Islet precursor cell (in vitro differentiated cells): ENCODE measurements at places on chromosomes 1 and 21.

DNA sequence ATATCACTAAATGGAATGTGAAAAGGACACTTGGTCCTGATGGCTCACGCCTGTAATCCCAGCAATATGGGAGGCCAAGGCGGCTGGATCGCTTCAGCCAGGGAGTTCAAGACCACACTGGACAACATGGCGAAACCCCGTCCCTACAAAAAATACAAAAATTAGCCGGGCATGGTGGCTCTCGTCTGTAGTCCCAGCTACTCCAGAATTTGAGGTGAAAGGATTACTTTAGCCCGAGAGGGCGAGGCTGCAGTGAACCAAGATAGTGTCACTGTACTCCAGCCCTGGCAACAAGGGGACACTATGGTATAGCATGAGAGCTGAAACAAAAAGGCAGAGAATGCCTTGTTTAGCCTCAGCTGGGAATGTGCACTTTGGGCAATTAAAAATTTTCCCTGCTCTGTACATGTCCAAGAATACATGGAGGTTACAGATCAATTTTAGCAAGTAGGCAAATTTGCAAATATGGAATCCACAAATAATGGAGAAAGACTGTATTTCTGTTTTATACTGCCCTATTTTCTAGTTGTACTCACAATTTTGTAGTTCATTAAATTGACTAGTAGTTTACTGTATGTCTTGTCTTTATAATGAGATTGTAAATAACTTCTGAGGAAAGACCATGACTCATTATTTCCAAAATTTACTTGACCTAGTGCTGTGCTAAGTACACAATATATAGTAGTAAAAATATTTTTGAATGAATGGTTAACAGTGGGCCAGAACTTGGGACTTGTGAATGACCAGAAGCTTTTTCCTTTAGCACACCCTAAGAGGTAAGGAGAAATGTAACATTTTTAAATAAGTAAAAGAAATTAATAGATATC lies 2.0 kb upstream of the ANGEL2 start:
- DNase-seq = no peak

GRCh38 chr1:56644919-56645676 lies at the start of gene PRKAA2:
PRKAA2 (plus strand) TSS chr1:56645314; CDS start chr1:56645388, 74 bp downstream.
- DNase-seq = peak; percentile 76

- no peak for DNase-seq
Observed at GRCh38 chr1:117582451-117582850, 23.4 kb upstream of the TENT5C start.

DNA sequence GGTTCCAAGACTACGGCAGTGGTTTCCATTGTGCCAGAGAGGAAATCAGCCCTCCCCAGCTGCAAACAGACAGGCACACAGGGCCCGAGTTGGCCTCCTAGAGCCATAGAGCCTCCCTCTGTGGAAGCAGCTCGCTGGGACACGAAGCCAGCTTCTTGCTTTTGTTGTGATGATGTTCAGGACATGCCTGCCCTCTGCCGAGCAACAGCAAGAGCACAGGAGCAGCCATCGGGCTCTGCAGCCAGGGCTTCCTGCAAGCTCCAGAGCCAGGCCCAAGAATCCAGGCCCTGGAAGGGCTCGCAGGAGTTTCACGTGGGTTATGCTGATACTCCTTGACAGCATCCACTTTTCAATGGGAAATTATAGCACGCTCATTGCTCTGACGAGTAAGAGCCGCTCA lies 18.5 kb downstream of the NPHP4 start:
- DNase-seq = no peak

- DNase-seq = no peak
Observed at GRCh38 chr1:60277269-60277668, 203.7 kb upstream of the C1orf87 start.

DNA sequence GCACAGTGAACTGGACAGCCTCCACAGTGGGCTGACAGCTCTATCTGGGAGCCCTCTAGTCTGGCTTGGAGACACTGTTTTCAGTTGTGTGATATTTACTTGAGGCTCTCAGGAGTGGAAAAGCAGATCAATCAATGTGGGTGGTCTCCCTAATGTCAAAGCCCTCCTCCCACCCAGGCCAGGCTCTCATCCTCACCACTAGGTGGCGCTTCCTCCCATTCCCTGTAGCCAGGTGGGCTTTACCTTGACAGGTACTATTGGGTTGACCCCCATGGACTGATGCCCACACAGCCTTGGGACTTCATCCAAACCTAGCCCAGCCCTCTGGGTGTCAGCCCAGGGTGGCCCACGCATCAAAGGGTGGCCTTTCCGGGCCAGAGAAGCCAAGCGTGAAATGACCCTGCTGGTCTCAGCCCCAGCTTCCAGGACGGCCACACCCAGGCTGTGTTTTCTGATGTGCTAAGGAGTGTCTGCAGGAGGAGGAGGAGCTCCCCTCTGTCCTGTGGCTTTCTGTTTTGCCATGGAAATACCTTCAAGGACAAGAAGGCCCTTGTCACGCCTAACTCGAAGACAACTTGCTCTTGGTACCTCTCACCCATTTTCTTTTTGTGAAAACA lies 54.0 kb downstream of the CLIC6 start:
- DNase-seq = no peak

DNA sequence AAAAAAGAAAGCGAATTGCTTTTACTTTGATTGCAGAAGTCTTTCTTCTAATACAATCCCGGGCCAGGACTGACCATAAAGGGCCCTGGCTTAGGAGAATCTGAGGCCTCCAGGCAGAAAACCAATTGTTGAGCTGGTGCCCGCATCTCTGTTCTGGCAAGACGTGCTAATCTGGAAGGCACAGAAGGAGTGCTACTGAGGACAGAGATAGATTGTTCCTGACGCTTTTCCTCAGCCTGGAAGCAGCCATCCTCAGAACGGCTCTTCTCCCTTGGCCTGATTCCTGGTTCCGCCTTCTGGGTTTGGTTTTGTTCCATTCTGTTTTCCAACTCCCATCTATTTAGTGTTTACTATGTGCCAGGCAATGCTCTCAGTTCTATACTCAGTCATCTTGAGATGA lies 44.8 kb upstream of the SPOCD1 start:
- no peak for DNase-seq

DNA sequence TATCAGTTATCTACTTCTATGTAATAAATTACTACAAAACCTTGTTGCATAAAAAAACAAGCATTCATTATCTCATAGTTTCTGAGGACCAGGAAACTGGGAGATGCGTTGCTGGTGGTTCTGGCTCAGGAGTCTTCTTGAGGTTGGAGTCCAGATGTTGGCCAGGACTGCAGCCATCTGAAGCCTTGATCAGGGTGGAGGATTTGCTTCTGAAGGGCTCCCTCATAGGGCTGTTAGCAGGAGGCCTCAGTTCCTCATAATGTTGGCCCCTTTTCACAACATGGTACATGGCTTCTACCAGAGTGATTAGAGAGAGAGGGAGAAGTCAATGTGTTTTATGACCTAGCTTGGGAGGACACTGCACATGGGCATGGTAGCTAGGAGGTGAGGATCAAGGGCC lies 137.4 kb downstream of the CNIH3 start:
- DNase-seq = peak; percentile 13

DNA sequence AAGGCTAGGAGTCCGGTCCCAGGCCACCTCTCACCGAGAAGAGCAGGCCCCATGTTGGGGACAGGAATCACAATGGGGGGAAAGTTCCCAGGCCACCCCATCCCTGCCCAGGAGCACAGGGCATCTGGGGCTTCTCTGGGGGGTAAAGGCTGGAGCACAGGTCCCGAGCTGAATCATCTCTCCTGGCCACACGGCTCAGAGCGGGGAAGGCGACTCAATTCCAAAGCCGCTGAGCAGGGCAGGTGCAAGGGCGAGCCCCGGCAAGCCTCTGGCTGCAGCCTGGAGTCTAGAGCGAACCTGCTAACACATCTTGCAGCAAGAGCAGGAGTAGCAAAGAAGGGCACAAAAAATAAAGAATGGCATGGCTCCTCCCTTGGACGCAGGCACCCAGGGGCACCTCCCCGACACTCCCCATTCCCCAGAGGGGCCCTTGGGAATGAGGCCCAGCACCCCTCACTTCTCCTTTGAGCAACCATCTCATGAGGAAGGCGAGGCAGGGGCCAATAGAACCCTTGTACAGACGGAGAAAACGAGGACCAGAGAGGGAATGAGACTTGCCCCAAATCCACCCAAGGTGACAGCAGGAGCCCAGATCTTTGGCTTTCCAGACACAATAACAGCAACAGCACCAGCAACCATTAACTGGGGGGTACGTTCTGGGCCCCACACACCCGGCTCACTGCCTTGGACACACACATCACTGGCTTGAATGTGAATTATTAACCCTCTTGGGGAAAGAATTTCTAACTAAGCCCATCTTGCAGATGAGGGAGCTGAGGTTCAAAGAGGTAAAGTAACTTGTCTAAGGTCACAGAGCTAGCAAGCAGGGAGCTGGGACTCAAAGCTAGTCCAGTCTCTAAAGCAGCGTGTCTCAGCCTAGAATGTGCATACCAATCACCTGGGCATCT lies 20.7 kb upstream of the ALDH4A1 start:
- no peak for DNase-seq

DNA sequence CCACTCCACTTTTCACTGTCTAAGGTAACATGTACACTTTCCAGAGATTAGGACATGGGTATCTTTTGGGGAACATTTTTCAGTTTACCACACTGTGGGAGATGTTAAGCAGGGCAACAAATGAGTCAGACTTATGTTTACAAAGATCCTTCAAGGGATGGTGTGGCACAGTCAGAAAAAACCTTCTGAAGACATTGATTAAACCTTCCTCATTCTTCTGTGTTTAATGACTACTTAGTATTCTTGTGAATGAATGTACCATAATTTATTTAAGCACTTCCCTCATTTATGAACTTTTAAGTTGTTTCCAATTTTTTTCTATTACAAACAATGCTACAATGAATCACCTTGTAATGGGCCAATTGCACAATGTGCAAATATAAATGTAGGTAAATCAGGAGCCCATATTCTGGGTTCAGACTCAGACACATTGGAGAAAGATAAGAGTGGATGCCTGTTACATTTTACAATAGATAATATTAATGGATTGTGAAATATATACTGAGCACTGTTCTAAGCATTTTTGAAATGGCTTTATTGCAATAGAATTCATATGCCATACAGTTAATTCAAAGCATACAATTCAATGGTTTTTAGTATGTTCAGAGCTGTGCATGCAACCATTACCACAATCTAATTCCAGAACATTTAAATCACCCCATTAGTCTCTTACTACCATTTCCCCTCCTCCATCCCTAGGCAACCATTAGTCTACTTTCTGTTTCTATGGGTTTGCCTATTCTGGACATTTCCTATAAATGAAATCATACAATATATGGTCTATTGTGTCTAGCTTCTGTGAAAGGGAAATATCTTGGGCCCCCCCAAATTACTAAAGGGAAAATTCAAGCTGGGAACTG lies 1.9 kb upstream of the SFT2D2 start:
- DNase-seq = no peak

DNA sequence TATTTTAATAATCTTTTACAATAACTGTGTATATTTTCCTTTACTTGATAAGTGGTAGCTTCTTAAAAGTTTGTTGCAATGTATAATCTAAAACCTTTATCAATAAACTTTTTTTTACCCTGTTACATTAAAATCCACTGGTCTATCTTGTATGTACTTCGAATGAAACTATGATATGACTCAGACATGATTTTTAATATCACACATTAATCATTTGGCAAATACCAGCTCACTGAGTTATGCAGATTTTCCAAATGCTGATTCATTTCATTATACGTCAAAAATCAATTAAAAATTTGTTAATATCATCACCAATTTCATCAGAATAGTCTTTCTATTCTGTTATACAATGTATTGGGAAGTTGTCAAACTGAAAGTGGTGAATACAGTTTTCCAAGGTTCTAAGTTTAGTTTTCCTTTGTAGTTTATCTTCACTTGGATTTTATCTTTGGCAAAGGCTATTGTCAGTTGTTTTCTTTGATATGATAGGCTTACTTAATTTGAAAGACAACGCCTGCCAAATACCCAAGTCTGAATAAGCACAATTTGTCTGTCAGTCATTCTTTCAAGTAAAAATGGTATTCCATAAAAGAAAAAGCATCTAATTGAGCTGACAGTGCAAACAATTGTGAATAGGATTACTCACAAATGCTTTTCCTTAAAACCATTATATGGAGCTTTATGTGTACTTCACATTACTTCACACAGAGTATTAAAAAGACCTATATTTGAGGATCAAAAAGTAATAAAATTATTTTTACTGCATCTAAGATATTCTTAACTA lies 127.0 kb downstream of the NME7 start:
- DNase-seq = no peak

DNA sequence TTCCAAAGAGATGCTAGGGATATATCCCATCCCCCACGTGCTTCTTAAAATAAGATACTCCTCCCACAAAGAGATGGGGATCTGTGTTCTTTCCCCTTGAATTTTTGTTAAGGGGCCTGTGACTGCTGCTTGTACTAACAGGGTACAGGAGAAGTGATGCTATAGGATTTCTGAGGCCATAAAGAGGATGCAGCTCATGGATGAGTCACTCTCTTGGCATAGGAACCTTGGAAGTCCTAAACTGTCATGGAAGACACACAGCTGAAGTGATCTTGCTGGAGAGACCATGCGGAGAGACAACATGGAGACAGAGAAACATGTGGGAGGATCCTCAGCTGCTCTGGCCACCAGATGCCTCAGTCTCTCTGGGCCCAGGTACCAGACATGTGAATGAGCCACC lies 157.2 kb downstream of the S1PR1 start:
- DNase-seq = no peak

DNA sequence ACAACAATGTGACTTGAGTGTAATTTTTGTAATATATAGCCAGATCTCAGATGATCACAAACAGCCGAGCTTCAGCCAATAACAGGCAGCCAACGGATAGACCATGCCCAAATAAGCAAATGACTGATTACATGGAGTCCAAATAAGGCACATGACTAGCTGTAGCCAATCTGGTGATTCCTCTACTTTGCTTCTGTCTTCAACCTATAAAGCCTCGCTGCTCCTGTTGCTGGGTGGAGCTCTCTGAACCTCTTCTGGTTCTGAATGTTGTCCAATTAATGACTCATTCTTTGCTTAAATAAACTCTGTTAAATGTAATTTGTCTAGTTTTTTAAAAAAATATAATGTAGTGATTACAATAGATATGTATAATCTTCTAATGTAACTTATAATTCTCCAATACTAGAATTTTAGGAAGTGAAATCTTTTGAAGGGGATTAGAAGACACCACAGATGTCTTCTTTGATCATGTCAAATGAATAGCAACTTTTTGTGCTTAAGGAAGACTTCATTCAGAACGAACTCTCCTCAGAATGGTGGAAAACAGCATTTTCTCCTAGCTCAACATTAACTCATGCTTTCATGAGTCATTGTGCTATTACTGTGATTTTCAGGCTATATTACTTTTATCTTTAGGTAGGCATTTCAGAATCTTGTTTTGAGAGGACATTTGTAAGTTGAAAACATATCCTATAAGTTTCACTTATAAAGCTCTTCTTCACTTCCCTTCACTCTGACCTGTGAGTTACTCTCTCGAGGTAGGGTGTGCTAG lies 857.8 kb upstream of the B3GALT2 start:
- DNase-seq = no peak
